ENCODE measurements at places on chromosomes 5 and 9.

DNA sequence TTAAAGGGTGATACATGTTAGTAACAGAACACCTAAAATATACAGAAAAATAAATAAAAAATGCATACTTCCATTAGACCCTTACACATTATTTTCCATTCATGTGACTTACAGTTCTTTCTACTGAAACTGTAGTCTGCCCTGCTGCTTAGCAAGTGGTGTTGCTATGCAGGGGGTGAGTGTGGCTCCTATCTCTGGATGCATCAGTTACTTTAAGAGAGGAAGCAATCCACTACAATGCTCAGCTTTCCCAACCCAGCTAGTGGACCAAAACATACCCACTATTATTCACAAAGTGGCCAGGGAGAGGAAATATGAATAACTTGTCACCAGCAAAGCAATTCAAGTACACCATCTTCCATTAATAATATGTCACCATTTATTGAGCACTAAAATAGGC, 121.8 kb downstream of the DOCK2 start:
- DNase-seq: no peak

DNA sequence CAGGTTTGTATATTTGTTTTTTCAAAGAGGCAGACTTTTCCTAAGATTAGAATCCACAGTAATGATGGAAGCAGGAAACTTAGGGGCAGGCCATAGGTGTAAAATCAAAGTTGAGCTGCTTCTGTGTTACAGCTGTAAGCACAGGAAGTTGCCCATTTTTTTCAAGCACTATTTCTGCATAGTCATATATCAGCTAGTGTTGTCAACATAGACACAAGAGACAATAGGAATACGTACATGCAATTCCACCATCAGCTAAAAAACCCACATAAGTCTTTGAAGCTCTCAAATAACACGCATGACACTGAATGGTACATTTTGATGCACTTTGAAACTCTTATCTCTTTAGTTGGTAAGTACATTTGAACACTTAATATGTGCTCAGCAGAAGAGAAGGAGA, 20.2 kb upstream of the SMIM15 start:
- no peak for DNase-seq

GRCh38 chr5:60541980-60542379, 158.0 kb downstream of the DEPDC1B start:
- no peak for DNase-seq

GRCh38 chr5:32538031-32538547, 47.3 kb upstream of the SUB1 start:
- no peak for DNase-seq

GRCh38 chr9:127170103-127170502, 47.7 kb upstream of the ANGPTL2 start:
- no peak for DNase-seq

GRCh38 chr9:8489835-8490234, 690.3 kb upstream of the DMAC1 start:
- no peak for DNase-seq

DNA sequence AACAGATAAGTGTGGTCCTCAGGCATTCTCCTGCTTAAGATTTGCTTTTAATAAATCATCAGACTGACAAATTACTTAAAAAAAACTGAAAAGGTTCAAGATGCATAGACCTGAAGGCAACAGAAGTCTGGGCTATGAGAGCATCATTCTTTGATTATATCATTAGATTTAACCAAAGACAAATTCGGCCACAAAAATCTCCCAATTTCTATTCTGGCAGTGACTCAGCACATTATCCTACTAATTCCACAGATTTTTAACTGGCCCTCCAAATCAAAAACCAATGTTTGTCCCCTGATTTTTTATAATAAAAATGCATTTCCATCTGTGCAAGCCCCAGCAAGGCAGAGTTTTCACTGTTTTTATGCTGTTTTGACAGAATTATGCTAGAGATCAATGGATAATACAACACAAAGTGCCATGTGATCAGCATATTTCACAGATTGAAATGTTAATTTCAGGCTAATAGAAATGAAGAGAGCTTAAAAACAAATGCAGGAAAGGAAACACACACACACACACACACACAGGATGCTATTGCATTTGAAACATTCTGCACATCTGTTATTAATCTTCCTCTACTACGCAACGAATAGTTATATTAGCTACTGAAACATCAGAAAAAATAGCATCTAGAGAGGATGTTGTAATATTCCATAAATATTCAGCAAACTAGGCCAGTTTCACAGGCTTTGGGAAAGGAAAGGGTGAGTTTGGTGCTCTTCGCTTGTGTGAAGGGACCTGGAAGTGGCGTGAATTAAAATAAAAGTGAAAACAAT, 177.6 kb upstream of the ST8SIA4 start:
- DNase-seq: no peak

- no peak for DNase-seq
These were observed 22.6 kb downstream of the DBH start for GRCh38 chr9:133658442-133659431.

DNA sequence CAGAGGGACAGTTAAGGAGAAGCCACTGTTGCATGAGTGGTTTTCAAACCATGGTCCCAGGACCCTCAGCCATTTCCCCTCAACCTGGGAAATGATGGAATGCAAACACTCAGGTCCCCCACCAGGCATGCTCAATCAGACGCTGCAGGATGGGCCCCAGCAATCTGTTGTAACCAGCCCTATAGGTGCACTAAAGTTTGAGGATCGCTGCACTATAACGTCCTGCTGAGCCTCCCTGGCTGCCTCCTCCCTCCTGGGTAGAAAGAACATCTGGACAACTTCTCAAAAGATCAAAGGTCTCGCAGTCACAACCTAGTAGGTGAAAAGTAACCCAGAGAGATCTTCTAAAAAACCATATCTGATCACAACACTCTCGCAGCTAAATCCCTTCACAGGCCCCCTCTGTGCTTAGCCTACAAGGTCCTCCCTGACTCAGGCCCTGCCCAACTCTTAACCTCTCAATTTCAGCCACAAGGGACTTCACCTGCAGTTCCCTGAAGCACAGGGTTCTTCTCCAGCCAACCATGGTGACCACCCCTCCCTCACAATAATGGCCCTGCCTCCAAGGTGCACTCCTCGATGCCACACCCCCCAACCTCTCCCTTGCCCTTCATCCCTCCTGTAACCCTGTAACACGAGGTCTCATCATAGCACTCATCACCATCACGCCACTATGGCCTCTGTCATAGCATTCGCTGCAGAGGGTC, 3.5 kb downstream of the SHB start:
- no peak for DNase-seq

- DNase-seq: no peak
These were observed 111.1 kb downstream of the ARHGAP26 start for GRCh38 chr5:142881076-142881783.

DNA sequence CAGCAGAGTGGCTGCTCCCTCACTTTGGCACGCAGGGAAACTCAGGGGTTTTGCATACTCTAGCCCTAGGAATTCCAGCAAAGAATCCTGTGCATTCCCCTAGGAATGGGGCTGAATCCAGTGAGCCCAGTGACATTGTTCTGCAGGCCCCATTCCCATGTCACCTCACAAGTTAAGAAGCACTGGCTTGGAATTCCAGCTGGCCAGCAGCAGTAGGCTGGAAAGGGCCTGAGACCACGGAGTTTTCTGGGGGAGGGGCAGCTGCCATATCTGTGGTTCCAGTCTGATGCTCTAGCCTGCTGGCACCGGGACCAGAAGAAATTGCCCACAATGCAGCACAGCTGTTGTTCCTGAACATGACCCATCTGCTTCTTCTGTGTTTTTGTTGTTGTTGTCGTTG, 217.6 kb upstream of the DMRTA1 start:
- DNase-seq: no peak

DNA sequence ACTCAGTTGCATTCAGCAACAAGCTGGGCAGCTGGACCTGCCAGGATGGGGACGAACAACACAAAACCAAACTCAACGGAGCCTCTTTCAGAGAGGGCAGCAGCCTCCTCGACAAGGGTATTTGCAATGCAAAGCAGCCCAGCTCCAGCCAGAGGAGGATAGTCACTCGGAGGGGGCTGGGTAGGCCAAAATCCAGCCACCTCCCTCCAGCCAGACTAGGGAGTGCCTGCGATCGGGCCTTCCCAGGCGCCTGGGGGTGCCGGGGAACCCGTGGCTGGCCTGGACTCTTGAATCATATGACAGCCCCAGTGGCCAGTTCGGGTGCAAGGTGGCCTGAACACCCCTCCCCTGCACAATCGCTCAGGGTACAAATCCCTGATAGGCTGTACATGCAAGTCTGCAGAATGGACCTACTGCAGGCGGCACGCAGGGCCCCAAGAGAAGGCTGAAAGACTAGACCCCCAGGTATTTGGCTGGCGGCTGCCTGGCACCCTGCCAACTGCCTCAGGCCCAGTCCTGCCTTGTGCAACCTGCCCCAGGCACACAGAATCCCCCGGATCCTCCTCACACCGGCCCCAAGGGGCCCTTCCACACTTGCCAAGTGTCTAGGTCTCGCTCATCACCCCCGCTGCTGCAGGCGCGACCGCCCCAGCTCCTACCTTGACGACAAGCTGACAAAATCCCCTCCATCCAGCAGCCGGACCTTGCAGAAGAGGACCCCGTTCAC, 1.3 kb downstream of the EEIG1 start:
- no peak for DNase-seq

DNA sequence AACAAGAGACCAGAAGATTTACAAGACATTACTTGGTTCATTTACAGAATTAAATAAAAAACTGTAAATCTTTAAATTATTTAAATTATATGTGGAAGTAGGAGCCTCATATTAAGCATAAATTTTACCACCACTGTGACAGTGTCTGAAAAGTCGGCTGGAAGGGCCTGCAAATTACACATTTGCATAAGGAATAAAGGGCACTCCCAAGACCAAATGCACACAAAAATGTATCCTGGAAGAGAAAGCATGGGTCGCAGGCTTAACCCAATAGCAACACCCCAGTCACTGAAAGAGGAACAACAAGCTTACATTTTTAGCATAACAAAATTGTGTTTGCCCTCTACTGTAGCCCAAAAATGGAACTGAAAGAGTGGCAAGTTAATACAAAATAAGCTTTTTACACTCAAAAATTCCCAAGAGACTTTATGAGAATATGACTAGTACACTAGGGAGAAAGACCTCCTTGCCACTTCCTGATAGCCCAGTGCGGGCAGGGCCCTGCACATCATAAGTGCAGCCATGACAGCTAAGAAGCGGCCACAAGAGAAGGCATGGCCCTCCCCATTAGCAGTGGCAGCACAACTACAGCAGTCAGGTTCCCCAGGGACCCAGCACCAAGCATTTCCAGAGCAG, 482.0 kb downstream of the DTWD2 start:
- no peak for DNase-seq

DNA sequence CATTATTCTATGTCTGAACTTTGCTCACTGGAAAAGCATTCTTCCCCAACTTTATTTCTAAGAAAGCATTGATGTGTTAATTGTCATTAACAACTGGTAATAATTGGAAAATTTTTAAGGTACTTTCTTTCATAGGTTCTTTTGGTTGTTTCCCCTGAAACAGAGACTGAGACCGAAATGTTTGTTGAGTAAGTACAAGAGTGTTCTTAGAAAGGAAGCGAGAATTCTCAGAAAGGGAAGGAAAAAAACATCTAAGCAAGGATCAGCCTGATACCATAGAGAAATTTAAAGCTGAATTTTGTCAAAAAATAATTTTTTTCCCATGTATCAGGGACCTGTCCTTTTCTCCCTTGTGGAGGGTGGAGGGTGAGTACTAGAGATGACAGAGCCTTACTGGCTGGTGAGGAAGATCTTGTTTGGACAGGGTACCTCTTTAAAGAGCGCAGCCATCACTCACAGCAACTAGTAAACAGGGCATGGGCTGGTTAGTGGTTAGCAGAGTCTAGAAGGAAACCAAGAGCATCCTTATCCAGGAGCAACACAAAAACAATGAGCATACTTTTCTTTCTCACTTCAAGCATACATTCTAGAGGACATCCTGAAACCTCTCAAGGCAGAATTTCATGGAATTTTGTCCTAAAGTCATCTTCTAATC, 898.5 kb downstream of the DNAH5 start:
- no peak for DNase-seq

DNA sequence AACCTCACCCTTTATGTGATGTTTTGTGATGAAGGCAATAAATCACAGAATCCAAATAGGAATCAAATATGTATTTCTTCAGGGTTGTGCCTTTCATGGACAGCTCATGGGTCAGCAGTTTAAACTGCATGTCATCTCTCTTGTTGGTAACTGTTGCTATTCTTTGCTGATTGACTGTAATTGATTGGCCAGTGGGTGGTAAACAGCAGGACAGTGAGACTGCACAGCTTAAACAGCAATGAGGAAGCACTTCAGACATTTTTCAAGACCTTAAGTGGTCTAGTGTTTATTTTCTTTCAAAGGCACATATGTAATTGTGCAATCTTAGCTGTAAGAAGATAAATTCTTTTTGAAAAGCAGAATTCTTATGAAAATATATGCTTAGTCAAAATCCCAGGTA, 260.5 kb downstream of the COX7C start:
- no peak for DNase-seq

DNA sequence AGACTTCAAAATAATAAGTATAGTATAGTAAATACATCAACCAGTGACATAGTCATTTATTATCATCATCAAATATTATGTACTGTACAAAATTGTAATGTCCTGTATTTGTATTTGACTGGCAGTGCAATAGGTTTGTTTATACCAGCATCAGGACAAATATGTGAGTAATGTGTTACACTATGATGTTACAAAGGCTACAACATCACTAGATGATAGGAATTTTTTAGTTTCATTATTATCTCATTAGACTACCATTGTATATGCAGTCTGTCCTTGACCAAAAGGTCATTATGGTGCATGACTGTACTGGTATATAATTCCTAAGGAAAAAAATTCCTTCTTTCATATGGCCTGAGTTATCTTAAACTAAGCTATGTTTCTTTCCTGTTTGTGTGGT, 63.6 kb upstream of the VCAN start:
- DNase-seq: no peak

GRCh38 chr5:56986626-56986947, 34.7 kb upstream of the MIER3 start:
- no peak for DNase-seq

DNA sequence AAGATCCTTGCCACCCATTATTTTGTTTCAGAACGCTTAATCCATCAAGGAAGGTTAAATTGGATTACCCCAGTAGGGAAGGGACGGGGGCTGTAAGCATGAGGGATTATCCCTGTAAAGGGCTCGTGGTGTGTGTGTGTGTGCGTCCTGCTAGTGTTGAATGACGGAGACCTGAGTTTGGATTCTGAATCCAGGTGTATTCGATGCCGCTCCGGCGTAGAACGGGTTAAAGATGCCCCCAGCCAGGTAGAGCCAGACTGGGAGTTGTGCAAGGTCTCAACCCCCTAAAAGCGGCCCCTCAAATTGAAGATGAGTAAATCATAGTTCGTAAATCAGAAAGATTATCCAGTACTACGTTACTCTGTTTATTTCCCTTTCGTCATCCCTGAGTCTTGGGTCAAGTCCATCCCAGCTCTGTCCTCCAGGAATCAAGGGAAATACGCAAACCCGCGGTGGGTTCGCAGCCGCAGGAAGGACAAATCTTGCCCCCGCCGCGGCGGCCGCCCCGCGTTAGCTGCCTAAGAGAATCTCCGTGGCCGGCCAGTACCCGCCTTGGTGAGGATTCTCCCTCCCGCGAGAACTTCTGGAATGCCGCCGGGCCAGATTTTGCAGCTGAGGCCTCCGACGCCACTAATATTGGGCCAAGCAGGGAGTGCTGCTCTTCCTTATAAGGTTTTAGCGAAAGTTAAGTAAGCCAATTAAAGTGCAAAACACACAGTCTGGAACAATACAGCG, 586 bp upstream of the MTAP start:
- DNase-seq: peak; percentile 21

- DNase-seq: no peak
These were observed 60.4 kb downstream of the DAB2IP start for GRCh38 chr9:121711797-121712196.

GRCh38 chr9:120892748-120893610, 16.0 kb upstream of the PHF19 start:
- DNase-seq: no peak
